ENCODE measurements at places on chromosomes 7 and 10.

GRCh38 chr7:110205899-110206298 lies 885.0 kb upstream of the LRRN3 start:
- no peak for DNase-seq

DNA sequence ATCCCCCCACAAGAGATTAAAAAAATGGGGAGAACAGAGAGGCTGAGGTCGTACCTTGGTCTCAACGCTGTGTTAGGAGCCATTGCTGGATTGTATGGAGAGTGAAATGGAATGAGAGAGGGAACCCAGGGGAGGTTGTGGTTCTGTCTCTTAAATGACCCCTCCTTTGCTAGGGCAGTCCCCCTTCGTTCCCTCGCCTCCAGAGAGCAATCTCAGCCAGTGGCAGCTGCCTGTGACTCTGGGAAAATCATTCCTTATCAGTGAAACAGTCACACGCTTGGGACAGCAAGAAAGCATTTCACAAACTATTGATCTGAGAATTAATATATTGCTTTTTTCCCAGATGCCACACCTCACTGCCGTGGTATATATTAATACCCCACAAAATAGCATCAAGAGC lies 12.0 kb upstream of the CARD11 start:
- DNase-seq: no peak

GRCh38 chr7:70635633-70636032 lies 496.3 kb upstream of the GALNT17 start:
- DNase-seq: no peak

GRCh38 chr7:135843214-135843613 lies 94.6 kb upstream of the FAM180A start:
- DNase-seq: no peak

DNA sequence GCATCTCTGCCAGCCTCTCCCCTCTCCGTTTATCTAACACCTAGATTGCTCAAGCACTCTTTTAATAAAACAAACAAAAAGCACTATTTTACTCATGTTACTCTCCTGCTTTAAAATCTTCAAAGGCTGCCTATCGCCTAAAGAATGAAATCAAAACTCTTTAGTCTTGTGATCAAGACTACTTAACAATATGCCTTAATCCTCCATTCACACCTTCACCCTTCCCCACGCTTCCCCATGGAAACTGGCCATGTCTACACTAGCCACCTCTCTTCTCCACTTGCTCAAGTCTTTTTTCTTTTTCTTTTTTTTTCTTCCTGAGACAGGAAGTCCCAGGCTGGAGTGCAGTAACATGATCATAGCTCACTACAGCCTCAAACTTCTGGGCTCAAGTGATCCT lies 47.8 kb upstream of the TMEM213 start:
- no peak for DNase-seq
